ENCODE measurements at places on chromosomes 5 and 9.

GRCh38 chr5:154788212-154788611, 33.0 kb downstream of the LARP1 start:
- no peak for DNase-seq

DNA sequence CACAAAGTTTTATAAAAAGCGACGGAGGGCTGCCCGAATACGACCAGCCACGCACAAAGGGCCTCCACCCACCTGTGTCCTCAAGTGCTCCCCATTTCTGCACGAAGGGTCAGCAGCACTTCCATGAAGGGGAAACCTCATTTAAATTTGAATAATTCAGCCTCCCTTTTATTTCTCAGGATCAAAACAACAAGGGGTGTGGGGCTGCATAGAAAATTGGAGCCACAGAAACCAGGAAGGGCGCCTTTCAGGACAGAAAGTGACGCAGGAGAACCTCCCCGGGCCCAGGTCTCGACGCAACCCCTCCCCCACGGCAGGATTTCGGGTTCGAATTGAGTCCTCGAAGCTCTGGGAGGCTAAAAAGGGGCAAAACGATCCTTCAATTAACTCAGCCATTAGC, 2.1 kb downstream of the NRARP start:
- DNase-seq, result no peak

- DNase-seq, result no peak
Measured at GRCh38 chr9:10268531-10269485, 344.0 kb downstream of the PTPRD start.

- peak; percentile 52 for DNase-seq
Measured at GRCh38 chr9:137049544-137050449, 3.8 kb upstream of the NPDC1 start.

GRCh38 chr9:105510024-105510423, 47.9 kb upstream of the FKTN start:
- DNase-seq, result no peak

GRCh38 chr5:174362514-174362913, 317.0 kb downstream of the NSG2 start:
- no peak for DNase-seq

DNA sequence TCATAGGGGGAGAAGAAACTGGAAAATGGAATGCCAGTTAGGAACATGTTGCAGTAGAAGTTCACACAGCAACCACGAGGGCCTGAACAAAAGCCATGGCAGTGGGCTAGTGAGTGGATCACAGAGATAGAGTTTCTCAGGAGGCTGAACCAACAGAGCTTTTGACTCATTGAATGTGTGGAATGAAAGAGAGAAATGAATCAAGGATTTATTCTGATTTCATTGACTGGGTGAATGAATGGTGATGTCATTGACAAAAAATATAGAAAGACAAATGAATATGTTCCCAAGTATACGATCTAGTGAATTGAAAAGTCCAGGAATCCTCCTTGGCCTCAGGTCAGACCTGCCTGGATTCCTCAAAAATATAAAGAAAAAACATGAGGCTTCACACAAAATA, 99.2 kb downstream of the ZNF462 start:
- DNase-seq, result no peak

- DNase-seq, result no peak
Measured at GRCh38 chr5:142826741-142827492, 56.7 kb downstream of the ARHGAP26 start.

- DNase-seq, result peak; percentile 47
Measured at GRCh38 chr9:97985058-97985861, 2.1 kb downstream of the ANP32B start.

DNA sequence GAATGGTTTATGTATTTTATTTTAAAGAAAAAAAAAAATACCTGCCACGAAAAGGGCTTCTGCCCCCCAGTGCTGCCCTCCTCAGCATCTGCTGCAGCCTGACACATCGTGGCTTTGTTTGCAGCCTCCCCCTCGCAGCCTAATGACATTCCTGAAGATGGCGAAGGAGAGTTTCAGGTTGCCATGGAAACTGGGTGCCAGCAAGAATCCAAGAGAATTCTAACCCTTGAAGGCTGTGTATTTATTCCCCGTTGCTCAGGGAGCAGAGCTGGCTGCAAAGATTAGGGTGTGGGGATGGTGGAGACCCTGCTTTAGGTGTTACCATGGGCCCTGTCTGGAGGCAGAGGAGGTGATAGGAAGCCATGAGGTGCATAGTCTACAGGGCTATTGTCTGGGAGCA, 126.6 kb downstream of the NSG2 start:
- no peak for DNase-seq

DNA sequence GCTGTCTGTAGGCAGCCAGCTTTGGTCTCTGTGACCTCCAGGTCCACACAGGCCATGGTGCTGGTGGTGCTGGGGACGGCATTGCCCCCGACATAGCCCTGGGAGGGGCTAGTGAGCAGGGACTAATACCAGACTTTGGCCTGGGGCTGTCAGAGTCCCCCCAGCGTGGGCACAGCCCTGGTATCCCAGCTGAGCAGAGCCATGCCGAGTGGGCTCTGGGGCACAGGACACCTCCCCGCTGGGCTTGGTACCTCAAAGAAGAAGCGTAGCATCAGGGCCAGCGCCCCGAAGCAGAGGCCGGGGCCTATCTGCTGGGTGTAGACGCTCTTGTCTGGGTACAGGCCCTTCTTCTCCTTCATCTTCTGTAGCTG, 9.5 kb downstream of the MYMK start:
- no peak for DNase-seq
